Stimulated activated CD4-positive, alpha-beta T cell treated with anti-CD3 and anti-CD28 coated beads, TNF-alpha, amount 100 ng/mL, for 4 hours (primary cell): ENCODE measurements at places on chromosomes 7 and 10.

- no peak for DNase-seq
Measured at GRCh38 chr7:116097365-116098009, 66.9 kb upstream of the TFEC start.

- DNase-seq: no peak
Measured at GRCh38 chr10:74925291-74925690, 98.9 kb downstream of the KAT6B start.

DNA sequence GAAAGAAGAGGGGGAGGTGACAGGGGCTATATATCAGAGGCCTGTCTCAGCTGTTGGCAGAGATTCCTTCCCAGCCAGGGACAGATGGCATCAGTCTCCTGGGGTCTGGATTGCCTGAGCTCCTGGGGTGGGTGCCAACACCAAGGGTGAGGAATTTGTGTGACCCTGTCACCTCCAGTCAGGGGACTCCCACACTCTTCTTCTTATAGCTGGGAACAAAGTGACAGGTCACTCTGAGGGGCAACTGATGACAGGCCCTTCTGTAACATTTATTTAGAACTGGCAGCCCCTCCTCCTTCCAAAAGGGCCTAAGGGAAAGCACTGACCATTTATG is 53.7 kb upstream of the DUSP5 start:
- no peak for DNase-seq

DNA sequence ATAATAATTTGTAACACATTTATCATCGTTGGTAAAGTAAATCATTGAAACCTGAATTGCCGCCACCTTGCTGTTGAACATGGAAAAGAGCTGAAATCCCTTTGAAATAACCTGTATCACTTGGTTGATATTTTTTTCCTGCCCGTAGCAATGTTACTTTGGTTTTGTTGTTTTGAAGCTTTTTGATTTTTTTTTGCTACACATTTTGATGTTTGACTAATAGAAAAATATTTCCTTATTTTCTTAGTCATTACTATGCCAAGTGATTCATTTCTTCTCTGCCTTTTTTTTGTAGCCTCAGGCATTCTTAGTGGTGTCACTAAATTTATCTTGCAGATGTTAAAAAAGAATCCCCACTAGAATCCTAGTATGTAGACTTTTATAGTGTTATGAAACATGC is 235.1 kb upstream of the MEOX2 start:
- no peak for DNase-seq

DNA sequence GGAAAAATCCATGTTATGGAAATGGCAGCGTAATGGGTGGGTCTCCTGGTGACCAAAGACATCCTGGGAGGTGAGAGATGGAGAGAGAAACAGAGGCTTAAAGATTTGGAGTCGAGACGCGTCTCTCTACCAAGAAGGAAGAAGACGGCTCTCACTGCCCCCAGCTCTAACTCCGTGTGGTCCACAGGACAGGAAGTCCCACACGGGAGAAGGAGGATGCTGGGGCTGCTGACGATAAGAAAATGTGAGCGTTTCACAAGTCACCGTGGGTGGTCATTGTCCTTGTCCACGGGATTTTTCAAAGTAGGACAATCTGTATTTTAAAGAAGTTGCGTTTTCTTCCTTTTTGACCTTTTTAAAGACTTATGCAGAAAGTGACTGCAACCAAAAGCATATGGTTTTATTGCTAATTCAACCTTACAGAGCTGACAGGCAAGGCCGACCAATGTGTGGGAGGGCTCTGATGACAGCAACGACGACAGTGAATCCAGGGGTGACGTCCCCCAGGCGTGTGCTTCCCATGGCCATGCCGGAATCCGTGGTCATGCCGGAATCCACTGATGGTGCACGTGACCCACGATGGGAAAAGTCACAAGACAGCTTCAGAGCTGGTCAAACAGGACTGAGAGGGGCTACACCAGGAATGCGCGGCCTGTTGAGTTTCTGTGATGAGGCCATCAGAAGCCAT is 341.2 kb downstream of the PTPRN2 start:
- DNase-seq: no peak

- peak; percentile 21 for DNase-seq
Measured at GRCh38 chr10:70381471-70382421, 679 bp downstream of the LRRC20 start.

DNA sequence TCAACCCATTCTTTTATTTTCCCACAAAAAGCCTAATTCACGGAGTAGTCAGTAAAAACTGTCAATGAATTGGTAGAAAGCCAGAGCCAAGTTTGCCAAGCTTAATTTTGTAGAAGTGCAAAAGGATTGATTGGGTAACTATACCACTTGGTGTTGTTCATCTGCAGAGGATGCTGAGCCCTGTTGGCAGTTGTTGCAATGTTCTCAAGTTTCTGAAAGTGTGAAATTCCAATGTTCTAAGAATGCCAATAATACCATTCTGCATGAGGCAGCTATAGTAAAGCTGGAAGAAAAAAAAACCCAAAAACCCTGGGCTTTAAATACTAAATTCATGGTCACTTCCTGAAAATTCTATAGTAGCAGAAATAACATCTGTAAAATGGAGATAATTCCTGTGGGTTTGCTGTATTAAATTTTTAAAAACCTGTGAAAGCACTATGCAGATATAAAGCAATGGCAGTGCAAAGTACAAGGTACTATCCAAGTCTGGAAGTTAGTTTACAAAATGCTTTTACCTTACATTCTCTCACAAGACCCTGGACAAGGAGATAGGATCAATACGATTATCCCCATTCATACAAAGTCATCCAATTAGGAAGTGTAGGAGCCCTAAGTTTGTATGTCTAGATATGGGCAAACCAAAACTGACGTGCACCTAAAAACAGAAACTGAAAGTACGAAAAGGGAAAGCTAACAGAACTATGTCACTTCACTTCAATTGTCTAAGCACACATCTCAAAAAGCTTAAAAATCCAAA is 6.0 kb upstream of the PON1 start:
- DNase-seq: no peak

DNA sequence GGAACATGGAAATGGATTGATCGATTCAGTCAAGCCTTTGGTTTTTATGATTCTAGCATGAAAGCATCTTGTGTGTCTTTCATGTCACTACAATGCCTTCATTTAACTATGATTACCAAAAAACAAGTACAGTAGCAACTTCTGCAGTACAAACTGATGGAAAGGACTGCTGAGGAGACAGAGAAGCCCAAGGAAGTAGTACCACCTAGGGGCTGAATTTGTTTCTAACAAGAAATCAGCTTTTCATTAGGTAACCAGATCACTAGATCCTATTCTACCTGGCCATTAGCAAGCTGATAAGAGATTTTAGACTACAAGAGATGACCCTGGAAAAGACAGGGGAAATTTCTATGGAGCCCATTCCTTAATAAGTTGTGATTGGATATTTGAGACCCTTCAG is 3.2 kb upstream of the IFIT1 start:
- no peak for DNase-seq

DNA sequence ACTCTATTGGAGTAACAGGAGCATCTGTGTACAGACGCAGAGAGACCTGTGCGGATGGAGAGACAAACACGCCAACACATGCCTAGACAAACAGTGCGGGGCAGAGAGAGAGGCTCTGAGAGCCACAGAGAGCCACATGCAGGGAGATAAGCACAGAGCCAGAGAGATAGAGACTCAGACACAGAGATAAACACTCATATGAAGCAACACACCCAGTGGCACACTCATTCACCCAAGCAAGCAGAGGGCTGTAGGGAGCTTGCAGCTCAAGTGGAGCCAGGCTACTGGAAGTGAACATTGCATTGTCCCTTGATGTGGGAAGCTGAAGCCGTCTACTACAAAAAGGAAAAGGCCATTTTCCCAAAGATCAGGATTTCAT is 46.6 kb upstream of the PODXL start:
- DNase-seq: no peak

DNA sequence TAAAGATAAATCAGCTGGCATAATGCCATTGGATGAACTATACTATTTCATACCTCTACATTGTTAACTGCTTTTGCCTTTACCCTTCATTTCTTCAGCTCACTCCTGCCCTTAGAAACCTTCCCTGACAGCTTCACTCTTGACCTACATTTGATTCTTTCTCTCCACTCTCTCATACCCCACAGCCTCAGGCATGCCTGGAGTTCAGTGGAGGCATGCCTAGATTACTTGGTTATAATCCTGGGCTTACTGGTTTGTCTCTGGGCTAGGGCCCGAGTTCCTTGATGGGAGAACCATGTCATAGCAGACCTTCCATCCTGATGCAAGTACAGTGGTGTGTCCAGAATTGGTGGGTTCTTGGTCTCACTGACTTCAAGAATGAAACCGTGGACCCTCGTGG is 8.4 kb upstream of the CDHR3 start:
- DNase-seq: no peak

DNA sequence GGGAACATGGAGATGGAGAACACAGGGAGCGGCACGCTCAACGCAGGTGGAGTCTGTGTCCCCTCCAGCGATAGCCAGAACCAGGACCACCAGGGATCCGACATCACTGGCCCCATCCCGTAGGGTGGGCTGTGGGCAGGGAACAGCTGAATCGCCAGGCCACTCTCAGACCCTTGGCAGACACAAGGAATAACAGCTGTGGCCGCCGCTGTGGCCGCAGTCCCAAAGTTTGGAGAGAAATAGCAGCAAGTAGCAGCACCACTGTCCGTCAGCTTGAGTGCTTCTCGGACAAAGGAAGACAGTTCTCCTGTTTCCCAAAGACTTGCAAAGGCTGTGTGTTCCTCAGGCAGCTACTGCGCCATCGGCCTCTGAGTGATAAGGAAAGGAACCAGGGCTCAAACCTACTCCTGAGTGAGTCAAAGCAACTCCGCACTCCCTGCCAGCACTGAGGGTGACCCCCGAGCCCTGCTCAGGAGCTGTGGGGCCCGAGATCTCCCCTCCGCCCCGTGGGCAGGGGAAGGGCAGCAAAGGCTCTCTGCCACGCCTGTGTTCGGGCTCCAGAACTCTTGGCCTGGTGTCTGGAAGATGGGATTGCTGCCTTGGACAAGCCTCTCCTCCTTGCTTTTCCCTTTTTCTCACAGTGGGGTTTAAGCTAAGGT is 82.3 kb upstream of the FAM20C start:
- no peak for DNase-seq

DNA sequence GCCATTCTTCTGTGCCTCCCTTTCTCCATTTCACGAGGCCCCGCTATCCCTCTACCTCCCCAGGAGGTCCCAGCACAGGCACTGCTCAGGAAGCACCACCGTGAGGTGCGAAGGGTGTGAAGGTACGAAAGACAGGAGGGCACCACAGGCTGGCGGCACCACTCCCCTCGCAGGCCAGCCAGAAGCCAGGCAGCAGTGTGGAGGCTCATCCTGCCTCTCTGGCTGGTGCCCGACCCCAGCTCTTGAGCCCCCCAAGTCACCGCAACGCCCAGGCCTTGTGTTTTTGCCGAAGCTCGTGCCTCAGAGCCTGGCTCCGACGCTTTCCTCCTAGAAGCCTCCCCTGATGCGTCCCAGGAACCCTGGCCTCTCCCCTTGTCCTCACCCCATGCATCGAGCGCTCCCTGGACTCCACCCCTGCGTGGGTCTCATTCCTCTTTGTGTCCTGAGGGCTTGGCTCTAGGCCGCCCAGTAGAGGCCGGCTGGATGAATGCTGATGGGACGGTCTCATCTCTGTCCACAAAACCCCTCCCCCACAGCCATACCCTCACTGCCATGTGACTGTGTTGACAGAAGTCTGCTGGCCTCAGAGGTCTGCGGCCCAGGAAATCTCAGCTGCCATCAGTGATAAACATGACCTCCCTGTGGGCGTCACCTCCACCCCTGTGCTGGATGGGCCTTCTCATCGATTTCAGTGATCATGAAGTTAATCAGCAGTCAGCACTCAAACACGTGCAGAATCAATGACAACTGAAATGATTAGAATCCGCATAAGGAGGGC is 19.3 kb downstream of the BRI3 start:
- no peak for DNase-seq

GRCh38 chr10:7199152-7199760 is 211.6 kb downstream of the SFMBT2 start:
- no peak for DNase-seq

- no peak for DNase-seq
Measured at GRCh38 chr7:121343302-121343701, 14.5 kb downstream of the WNT16 start.

DNA sequence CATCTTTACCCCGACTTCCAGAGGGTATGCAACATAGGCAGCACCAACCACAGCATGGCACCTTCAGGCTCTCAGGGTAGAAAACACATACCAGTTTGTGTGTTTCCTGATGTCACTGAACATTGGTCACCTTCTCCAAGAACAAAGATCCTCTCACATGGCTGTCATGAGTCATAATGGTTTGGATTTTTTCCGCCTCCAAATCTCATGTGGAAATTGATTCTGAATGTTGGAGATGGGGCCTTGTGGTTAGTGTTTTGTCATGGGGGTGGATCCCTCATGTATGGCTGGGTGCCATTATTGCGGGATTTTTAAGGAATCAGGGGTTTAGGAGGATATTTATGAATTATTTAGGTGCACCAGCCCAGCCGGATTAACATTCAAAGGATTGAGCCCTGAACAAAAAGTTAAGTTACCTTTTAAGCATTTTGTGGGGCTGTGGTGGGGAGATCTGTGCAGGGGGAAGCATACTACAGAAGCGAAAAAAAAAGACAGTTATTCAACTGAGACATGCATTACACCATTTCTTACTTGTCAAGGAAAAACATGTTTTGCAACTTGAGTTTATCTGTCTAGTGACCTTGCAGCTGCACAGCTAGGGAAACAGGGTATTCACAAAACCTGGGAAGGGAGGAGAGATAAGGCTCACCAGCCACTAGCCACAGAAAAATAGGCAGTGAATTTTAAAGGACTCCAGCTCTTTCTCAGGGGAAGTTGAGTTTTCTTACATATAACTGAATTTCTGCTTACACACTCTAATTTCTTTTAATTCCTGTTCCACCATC is 774.1 kb upstream of the AUTS2 start:
- no peak for DNase-seq

DNA sequence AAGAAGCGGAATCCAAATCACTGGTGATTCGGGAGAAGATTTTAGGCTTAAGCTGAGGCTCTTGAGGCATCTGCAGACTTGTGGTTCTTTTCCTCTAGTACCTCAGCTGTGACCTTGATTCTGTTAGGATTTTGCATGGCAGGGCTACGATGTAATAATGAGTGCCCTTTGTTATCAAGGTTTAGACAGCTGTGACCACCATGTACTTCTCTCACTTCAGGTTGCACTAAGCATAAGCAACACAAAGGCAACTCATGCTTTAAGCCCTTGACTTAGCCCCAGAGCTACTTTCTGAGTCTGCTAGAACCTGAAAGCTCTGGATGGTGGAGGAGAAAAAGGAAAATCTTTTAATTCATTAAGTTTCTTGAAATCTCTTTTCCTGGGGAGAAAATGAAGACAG is 1052.3 kb upstream of the PHF14 start:
- no peak for DNase-seq

DNA sequence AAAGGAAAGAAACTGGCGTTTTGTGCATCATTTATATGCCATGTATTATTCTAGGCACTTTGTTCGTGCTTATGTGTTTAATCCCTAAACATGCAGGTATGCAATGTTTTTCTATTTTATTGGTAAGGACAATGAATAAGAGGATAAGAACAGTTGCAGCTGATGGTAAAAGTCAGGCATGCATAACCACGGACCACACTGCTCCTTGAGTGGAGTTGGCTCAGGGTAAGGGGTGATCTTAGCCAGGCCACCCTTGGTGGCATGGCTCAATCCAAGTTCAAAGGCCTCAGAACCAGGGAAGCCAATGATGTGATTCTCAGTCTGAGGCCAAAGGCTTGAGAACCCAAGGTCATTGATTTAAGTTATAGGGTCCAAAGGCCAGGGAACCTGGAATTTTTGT is 1068.1 kb downstream of the NRG3 start:
- DNase-seq: no peak
